ENCODE measurements at places on chromosomes 12 and 14.

DNA sequence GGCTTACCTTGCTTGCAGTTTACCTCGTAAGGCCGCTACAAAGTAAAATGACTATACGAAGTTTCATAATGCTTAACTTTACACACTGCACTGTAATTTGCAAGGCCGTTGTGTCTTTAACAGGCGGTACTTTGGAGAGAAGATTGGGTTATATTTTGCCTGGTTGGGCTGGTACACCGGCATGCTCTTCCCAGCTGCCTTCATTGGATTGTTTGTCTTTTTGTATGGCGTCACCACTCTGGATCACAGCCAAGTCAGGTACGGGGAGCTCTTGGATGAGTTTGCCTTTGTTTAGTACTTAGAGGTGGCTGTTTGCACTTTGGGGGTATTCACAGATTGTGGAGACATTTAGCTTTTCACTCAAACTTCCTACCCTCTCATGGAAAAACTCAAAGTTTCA, 167.8 kb downstream of the SLC5A8 start:
- DNase-seq = no peak

DNA sequence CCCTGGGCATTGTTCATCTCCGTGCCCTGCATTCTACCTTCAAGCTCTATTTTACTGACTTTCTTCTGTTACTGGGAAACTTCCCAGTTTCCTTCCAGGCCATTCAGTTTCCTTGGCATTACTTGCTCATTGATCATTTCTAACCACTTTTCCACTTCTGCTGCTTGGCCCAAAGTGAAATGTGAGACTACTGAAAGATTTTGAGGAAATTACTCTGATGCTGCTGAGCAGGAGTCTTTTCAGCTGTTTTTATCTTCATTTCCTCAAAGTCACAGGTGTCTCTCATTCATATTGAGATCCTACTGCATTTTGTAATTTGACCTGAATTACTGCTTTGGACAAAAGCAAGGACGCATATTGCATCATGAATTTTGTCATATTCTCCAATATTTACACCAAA, 26.4 kb upstream of the DBX2 start:
- no peak for DNase-seq

- no peak for DNase-seq
These were observed 98.8 kb downstream of the DUSP6 start for GRCh38 chr12:89253488-89253887.

DNA sequence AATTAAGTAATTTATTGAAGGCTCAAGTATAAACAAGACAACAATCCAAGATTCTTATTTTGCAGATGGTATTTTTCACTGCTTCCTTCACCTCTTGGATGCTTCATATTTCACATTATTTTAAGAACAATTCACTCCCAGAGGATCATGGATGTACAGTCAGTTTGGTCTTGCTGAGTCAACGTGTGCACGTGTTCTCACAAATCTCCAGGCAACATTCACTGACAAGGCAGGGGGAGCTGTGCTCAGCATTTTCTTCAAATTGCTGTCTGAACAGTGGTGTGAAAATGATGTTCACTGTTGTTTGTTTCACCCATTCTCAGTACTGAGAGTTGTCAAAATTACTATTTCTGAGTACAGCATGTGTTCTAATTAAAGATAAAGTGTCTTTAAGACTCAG, 118.3 kb upstream of the SLC38A4 start:
- peak; percentile 37 for DNase-seq

DNA sequence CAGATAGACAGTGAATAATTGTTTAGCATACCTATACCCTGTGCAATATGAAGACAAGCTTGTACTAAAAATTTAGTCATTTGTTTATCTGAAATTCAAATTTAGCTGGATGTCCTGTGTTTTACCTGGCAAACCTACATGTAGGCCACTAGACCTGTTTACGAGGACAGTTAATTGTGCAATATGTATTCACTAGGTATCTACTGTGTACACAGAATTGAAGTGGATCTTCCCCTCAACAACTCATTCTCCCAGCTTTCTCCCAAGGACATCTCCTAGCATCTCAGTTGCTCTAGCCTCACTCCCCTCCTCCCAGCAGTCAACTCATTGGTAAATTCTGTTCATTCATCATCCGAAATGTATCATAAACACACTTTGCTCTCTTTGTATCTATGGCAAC, 25.3 kb downstream of the AK7 start:
- no peak for DNase-seq

DNA sequence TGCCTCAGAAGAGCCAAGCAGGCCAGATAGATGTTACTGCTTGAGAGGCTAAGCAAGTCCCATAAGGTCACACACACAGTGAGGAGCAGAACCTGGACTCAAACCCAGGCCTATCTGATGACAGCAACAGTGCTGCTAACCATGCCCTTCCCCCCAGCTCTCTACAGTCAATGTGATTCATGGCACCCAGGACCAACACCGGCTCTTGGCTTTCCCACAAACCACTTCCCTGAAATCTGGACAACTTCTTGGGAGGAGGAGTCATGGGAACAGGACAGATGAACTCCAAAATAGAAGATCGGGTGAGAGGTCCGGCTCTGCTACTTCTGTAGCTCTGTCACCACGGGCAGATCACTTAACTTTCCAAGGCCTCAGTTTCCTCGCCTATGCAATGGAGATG, 716 bp upstream of the PTGDR start:
- DNase-seq = no peak

GRCh38 chr12:75666939-75667334, 155.5 kb upstream of the KRR1 start:
- DNase-seq = peak; percentile 54
